ENCODE measurements at places on chromosomes 6 and 20.
A peak's percentile ranks its signal among the peaks of the same experiment; 100 is the strongest.

GRCh38 chr6:23445157-23445710 is 680.8 kb upstream of the NRSN1 start:
- DNase-seq, result no peak

- DNase-seq, result no peak
Observed at GRCh38 chr6:107816818-107817217, 7.3 kb downstream of the SCML4 start.

- peak; percentile 66 for DNase-seq
Observed at GRCh38 chr6:28657769-28658465, 132.2 kb downstream of the GPX5 start.

GRCh38 chr6:5540370-5540769 is 279.1 kb downstream of the FARS2 start:
- no peak for DNase-seq

DNA sequence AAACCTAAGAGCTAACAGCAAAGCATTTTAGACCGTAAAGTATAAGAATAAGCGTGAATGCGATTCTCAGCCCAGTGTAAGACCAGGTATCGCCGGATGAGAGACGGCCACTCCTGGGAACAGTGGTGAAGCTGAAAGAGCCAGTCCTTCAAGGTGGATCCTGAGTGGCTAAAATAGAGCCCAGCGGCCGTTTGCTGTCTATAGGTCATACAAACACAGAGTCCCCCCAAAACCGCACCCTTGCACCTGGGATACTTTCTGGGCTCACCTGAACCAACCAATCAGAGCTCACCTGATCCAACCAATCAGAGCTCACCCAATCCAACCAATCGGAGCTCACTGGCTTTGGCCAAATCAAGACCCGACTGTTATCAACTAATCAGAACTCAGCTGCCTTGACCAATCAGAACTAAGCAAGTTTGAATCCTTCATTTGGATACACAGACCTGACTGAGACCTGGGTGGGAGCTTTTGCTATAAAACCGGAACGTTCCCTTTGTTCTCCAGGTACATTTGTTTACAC is 248.2 kb downstream of the DLL1 start:
- no peak for DNase-seq

DNA sequence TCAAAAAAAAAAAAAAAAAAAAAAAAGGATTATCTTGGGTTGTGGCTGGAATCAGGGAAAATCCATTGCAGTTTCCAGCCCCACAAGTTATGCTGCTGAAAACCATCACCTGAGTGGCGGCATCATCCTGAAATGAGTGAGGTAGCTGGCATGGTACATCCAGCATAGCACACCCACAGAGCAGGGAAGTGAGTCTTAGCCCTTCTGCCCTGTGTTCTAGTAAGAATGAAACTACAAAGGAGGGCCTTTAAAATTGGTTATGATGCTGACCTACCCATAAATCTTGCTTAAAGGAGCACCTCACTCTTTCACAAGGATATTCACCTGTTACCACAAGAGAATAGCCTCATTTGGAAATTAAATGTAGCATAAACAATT is 119.2 kb downstream of the NFATC2 start:
- DNase-seq, result peak; percentile 71

DNA sequence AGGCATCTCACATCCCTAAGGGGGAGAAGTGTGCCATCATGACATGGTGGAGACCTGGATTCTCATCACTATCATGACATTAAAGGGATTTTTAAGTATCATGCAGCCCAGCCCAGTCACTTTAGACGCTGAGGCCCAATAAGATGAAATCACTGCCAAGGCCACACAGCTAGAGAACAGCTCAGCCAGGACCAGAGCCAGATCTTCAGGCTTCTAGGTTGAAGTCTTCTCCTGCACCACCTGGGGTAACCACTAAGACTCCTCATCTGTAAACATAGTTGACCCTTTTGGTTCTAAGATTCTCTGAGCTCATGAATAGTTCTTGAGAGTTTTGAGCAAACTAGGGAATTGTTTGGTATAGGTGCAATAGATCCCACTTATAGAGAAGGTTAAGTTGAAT is 125.1 kb downstream of the TCP11 start:
- DNase-seq, result no peak

GRCh38 chr20:25745100-25745499 is 48.4 kb upstream of the ZNF337 start:
- DNase-seq, result no peak

- DNase-seq, result no peak
Observed at GRCh38 chr20:38579219-38579910, 1.6 kb upstream of the ADIG start.

DNA sequence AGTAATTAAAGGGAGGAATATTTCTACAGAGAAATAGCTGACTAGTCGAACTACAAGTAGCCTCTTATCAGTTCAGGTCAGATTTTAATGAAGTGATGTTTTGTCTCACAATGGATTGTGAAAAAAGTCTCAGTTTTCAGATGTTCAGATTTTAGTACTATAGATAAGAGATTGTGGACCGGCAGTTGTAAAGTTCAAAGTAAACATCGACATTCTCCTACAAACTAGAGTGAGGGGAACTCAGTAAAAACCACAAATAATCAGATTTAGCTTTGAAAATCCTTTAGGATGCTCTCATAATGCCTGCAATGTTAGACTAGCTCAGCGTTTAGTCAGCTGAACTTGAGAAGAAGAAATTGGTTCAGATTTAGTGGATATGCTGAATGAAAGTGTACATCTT is 39.9 kb downstream of the RCAN2 start:
- DNase-seq, result no peak

- DNase-seq, result no peak
Observed at GRCh38 chr6:7045746-7046145, 62.0 kb upstream of the RREB1 start.

- DNase-seq, result no peak
Observed at GRCh38 chr6:63347599-63347998, 27.8 kb upstream of the LGSN start.

- DNase-seq, result peak; percentile 29
Observed at GRCh38 chr6:43308101-43308989, at the start of gene CRIP3. TSS of gene CRIP3 (minus strand) at chr6:43308826. CDS start at chr6:43308792, 34 bp downstream.

DNA sequence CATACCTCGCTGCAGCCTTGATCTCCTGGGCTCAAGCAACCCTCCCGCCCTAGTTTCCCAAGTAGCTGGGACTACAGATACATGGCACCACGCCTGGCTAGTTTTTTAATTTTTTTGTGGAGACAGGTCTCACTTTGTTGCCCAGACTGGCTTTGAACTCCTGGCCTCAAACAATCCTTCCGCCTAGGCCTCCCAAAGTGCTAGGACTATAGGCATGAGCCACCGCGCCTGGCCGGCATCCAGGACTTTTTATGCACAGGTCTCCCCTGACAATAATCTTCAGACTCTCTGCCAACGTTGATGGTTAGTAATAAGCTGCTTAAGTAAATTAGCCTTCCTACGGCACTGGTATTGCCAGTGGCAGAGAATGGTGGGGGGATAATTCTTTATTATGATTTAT is 110.5 kb upstream of the MTHFD1L start:
- DNase-seq, result no peak

DNA sequence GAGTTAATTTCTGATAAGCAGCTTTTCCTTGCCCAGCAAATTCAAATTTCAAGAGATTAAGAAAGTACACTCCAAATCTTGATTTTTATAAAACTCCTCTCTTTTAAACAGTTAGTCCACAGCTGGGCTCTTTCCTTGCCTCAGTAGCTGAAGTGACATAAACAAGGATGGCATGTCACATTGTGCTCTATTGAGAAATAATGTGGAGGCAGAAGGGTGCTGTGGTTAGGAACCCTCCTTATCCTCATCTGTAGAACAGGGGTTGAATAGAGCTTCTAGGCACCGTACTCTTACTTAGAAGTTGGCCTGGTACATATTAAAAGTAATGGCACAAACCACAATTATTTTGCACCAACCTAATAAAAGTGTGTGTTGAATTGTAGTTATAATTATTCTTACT is 70.3 kb downstream of the RSPO3 start:
- DNase-seq, result no peak

- DNase-seq, result no peak
Observed at GRCh38 chr20:32332614-32333013, 25.5 kb upstream of the ASXL1 start.

- no peak for DNase-seq
Observed at GRCh38 chr20:11978496-11978895, 60.8 kb downstream of the BTBD3 start.

- no peak for DNase-seq
Observed at GRCh38 chr6:109979033-109979921, 1.2 kb downstream of the GPR6 start.

DNA sequence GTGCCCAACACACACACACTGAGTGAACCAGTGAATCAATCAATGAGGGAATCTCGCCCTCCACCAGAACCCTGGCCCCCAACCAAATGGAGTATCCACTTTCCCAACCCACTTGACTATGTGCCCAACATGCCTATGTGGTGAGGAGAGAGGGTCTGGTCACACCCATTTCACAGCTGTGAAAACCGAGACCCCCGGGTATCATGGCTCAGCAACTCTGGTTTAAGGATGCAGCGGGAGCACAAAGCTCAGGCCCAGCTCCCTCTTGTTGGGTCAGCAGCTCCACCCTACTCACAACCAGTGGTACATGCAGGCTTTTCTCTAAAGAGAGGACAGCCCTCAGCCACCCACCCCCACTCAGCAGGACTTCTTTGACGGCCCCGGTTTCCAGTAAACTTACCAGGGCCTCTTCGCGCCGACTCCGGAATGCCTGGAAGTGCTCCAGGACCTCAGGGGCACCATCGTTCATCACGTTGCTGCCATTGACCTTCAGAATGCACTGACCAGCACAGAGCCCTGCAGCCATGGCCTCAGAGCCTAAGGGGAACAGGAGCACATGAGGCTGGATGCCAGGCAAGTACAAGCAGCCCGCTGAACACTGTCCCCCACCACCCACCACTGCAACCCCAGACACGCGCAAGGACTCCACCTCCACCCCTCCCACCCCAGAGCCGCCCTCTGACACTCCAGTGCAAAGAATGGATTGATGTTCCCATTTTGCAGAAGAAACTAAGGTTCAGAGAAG is 174.7 kb downstream of the PREX1 start:
- no peak for DNase-seq

DNA sequence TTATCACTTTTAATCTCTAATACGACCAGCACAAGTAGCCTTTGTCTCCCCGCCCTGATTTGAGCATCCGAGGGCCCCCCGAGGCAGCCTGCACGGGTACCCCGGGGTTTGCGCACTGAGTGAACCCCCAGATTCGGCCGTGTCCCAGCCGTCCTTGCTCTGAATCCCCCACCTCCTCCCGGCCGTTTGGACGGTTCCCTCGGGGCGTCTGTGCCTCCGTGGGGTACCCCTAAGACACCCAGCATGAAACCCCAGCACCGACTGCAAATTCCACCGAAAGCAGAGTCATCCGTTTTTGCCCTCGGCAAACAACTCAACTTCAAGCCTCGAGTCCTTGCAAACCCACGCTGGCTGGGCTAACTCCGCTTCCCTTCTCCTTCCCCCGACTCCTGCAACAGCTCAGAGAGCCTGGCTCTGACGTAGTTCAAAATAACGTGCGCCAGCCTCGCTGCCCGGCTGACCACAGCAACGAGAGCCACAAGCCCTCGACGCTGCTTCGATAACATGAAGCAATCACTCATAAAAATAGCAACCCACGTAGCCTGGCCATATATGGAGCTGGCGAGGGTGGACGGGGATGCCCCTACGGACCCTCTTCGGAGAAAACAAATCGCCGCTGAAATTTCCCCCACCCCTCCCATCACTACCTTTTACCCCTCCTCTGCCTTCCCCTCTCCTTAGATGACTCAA is 764 bp upstream of the SNAP25 start:
- DNase-seq, result peak; percentile 45

DNA sequence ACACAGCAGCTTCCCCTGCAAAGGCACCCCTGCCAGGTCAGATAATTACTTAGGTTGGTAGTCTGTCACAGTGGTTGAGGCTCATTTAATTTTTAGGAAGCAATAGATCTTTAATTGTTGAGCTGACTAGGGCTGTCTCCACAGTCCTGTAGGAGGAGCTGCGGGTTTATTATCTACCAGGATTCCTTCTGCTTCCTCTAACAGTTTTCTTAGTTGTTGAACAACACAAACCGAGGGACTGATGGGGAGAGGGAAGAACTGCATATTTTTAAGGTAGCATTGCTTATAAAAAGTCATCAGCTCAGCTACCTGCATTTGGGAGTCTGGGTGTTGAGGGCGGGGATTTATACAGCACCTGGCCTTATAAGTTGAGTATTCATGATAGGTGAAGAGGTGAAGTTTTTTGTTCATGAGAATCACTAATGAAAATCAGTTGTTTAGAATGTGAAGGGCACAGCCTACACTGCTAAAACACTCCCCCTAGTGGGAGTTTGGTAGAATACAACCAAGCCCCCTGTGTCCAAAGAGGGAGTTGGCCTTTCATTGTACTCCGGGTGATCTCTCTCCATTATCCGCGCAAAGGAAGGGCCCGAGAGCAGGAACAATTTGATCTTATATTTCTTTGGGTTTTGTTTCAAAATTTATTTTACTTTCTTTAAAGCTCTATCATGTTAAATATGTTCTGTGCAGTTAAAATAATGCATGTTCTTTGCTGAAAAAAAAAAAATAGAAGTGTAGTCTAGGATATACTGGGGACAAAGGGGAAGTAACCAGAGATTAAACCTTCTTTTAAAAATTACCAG is 69.6 kb downstream of the SSR1 start:
- peak; percentile 81 for DNase-seq

DNA sequence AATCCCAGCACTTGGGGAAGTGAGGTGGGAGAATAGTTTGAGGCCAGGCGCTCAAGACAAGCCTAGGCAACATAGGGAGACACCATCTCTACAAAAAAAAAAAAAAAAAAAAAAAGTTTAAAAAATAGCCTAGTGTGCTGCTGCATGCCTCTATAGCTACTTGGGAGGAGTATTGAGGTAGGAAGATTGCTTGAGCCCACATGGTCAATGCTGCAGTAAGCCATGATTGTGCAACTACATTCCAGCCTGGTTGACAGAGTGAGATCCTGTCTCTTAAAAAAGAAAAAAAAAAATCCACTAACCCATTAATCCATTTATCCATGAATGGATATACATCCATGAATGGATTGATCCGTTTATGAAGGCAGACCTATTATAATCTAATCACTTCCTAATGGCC is 1064.6 kb upstream of the EYS start:
- no peak for DNase-seq

- peak; percentile 8 for DNase-seq
Observed at GRCh38 chr6:44868910-44869309, 459.2 kb upstream of the RUNX2 start.

DNA sequence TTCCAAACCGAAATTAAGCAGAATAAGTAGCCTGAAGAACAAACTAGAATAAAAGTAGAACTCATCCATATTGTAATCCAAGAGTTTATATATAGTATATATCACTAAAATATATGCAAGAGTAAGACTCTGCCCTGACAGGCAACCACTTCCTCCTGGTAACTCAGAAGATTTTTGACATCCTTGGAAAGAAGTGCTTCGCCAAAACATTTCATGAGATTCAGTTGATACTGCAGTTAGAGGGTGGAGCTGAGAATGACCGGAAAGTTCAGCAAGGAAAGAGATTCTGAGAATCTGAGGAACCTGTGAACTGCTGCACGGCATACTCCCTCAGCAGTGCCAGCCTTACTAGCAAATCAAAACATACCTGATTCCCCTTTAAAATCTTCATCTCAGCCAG is 79.6 kb downstream of the CDK19 start:
- no peak for DNase-seq

- DNase-seq, result no peak
Observed at GRCh38 chr6:113853252-113853651, 3.9 kb upstream of the MARCKS start.

GRCh38 chr6:73732845-73733675 is 37.1 kb downstream of the CD109 start:
- peak; percentile 52 for DNase-seq

- DNase-seq, result no peak
Observed at GRCh38 chr20:4867051-4867450, 134.3 kb downstream of the SLC23A2 start.

GRCh38 chr6:38774929-38775707 is 60.0 kb downstream of the DNAH8 start:
- no peak for DNase-seq
